ENCODE measurements at places on chromosomes 7 and 10.
A peak's percentile ranks its signal among the peaks of the same experiment; 100 is the strongest.

- DNase-seq: no peak
Measured at GRCh38 chr10:59817773-59818172, 64.5 kb upstream of the MRLN start.

- no peak for DNase-seq
Measured at GRCh38 chr10:132479024-132479602, 58.5 kb upstream of the INPP5A start.

DNA sequence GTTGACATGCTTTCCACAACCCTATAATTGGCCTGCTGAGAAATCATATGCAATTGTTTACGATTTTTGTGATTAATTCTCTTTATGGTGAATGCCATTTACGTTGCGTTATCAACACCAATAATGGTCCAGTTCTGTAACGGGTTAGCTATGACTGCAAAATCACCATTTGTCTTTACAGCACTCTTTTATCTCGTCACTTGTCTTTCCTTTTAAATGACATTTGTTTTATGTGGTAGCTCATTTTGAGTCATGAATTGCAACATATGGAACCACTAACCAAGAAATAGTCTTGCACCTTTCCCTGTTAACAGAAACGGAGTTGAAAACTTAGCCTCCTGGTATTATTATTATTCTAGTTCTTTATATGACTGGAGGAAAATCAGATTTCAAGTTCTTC, 3.1 kb upstream of the KIAA1217 start:
- no peak for DNase-seq

DNA sequence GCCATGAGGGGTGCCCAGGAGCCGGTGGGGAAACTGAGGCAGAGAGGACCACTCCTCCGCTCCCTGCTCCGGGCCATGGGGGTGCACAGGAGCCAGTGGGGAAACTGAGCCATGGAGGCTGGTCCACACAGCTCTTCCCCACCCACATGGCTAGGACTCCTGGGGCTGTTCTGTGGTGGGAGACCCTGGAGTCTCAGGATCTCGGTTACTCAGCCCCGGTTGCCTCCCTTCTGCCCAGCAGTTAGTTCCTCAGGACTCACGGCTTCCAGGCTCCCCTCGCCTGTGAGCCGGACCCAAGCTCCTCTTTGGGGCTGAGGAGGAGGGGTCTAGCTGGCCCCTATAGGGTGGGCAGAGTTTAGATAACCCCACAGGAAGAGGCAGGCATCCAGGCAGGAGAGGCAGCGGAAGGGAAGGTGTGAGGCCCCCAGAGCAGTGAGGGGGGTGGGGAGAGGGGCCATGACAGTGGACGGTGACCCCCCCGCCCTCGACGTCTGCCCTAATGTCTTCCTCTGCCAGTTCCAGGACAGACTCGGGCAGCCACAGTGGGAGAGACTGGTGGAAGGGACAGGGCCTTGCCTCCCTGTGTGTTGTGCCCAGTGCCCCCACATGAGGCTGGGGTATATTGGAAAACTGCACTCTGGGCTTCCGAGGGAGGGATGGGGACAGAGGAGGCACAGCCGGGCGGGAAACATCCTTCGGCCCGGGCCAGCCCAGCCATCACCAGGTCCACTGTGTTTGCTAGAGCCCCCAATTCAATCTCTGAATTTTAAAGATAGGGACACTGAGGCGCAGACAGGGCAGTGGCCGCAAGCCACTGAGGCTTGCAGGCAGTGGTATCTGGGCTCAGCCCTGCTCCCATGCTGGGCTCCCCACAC, 4.3 kb downstream of the ELFN1 start:
- DNase-seq: no peak

- DNase-seq: no peak
Measured at GRCh38 chr10:49300140-49300974, 1.4 kb downstream of the C10orf71 start.

DNA sequence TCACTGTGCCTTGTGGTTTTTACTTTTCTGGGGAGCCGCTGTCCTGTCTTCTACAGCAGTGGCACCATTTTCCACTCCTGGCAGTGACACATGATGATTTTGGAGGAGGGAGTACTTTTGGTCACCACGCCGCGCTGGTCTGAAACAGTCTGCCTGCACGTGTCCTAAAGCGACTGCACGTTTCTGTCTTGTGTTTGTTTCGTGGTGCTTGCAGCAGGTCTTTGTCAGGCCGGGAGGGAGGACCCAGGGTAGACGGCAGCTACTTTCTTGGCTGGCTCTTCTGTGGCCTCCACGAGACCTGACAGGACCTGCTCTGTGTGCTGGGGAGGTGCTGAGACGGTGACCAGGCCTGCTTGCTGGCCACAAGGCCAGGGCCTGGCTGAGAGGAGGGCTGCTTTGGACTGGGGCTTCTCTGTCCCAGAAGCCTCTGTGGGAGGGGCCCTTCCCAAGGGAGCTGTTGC, 82.0 kb downstream of the GLRX3 start:
- DNase-seq: no peak

GRCh38 chr10:103417601-103418000, 21.2 kb downstream of the PDCD11 start:
- DNase-seq: no peak

DNA sequence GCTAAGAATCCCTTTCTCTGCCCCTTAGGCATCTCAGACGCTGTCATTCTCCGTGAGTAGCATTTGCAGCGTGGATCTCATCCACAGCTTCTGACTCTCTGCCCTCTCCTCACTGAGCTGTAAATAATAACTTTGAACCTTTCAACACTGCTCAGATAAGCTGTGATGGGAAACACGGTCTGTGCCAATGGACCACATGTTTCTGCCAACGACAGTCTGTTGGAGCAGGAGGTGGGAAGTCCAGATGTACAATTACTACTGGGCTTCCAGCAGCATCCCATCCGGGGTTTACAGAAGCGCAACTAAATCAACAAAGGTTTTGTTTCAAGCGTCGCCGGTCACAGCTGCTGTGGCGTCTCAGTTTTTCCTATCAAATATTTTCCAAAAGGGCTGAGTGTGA, 1110.6 kb downstream of the TYW1 start:
- DNase-seq: no peak

GRCh38 chr10:61472090-61472674, 19.0 kb upstream of the TMEM26 start:
- no peak for DNase-seq

GRCh38 chr10:46079831-46080585, 33.9 kb upstream of the MSMB start:
- no peak for DNase-seq

DNA sequence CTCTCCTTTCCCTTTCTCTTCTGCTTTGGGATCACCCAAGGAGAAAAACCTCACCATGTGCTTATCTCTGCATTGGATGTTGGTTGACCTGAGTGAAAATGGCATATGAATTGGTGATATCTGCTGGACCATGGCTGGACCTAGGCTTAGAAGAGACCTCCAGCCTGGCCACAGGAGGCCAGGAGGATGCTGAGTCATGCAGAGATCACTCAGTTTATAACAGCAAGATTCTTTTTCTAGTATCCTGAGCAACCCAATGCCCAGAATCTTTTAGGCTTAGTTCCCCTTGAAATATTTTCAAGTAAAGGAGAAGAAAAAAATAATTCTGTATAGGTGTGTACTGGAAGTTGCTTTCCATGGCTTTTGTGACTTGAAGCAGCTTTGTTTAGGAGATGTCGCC, 236.3 kb downstream of the KLF6 start:
- no peak for DNase-seq

- peak; percentile 70 for DNase-seq
Measured at GRCh38 chr10:114499630-114500190, 95.4 kb upstream of the AFAP1L2 start.

- DNase-seq: no peak
Measured at GRCh38 chr10:126229686-126230085, 158.6 kb downstream of the ADAM12 start.

DNA sequence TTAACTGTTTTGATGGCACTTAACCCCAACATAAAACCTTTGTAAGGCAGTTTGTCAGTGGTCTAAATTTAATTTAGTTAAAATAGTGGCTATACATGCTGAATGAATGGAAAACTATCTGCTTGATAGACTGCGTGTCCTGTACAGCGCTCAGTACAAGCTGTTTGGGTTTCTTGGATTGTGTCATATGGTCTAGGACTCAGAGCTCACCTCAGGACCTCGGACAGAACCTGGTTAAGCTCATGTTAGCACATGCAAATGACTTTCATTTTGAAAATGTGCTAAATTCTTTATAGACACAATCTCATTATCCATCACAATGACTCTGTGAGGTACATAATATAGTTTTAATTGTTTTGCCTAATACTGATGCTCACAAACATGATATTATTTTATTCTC, 55.7 kb upstream of the RELN start:
- DNase-seq: no peak

DNA sequence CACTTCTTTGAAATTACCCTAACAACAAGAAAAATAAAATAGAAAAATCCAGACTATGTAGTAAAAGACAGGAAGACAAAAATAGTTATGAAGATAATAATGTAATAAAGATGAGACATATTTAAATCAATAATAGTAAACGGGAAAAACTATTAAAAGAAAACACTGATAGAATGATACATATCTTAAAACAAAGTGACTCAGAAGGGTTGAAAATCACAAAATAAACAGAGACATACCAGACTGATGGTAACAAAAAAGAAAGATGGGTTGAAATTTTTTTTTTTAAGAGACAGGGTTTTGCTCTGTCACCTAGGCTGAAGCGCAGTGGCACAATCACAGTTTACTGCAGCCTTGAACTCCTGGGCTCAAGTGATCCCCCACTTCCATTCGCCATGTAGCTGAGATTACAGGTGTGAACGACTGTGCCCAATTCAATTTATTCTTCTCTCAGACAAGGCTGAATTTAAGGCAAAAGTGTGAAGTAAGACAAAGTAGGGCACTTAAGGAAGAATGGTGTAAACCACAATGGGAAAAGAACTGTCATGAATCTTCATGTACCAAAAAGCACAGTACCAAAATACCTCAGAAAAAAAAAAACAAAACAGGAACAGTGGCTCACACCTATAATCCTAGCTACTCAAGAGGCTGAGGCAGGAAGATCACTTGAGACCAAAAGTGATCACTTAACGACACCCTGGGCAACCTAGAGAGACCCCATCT, 47.4 kb downstream of the LMBR1 start:
- no peak for DNase-seq

DNA sequence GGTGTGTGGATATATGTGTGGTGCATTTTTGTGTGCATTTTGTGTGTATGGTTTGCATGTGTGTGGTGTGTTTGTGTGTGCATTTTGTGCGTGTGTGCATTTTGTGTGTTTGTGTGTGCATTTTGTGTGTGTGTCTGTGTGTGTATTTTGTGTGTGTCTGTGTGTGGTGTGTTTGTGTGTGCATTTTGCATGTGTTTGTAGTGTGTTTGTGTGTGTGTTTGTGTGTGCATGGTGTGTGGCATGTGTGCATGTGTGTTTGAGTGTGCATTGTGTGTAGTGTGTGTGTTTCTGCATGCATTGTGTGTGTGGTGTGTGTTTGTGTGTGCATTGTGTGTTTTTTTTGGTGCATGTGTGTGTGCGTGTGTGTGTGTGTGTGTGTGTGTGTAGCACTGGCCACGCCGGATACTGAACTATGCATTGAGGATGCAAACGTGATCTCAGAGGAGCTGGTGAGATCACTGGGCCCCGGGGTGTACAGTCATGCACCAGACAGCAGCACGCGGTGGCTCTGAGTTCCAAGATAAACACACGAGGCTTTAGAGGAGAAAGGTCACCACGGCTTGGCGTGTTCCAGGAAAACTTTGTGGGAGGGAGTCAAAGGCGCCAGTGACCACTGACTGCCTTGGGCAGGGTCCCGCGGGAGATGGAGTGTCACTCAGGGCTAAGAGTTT, 106.6 kb upstream of the SHH start:
- no peak for DNase-seq

- DNase-seq: no peak
Measured at GRCh38 chr7:4612237-4612636, 69.9 kb upstream of the FOXK1 start.

DNA sequence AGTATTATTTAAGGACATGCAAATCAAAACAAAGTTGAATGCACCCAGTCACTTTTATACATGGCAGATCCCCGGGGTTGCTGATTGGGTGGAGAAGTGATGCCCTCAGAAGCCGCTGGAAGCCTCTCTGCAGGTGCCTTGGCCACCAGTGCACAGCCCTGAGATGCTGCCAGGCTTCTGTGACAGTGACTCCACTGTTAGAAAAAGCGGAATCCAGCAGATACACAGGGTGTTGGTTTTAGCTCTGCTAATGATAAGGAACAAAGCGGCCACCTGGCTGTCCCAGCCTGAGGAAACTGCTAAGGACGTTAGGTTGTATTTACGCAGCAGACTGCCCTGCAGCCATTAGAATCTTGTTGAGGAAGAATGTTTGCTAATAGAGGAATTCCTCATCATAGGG, 47.5 kb downstream of the JAKMIP3 start:
- no peak for DNase-seq

DNA sequence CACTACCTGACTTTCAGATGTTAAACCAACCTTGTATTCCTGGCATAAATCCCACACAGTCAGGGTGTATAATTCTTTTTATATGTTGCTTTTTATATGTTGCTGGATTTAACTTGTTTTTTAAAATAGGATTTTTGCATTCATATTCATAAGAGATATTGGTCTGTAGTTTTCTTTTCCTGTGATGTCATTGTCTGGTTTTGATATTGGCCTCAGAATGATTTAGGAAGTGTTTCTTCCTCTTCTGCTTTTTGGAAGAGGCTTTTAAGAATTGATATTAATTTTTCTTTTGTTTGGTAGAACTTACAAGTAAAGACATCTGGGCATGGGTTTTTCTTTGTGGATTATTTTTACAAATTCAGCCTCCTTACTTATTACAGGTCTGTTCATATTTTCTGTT, 93.1 kb downstream of the CARD11 start:
- no peak for DNase-seq

DNA sequence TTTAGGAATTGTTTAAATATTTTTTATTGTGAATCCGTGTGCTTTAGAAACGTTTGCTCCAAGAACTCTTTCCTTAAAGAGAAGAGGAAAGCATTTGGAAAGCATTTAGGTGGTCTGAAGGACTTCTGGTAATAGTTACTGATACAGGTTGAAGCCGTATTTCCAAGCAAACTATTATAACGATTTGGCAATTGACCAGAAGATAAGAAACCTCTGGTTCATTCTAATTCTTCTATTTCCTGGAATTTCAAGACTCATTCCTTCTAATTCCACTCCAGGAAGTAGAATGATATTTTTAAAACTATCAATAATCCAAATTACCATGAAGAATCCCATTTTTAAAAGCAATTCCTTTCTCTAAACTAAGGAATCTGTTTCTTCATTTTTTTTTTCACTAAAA, 158.9 kb upstream of the AGR3 start:
- no peak for DNase-seq

DNA sequence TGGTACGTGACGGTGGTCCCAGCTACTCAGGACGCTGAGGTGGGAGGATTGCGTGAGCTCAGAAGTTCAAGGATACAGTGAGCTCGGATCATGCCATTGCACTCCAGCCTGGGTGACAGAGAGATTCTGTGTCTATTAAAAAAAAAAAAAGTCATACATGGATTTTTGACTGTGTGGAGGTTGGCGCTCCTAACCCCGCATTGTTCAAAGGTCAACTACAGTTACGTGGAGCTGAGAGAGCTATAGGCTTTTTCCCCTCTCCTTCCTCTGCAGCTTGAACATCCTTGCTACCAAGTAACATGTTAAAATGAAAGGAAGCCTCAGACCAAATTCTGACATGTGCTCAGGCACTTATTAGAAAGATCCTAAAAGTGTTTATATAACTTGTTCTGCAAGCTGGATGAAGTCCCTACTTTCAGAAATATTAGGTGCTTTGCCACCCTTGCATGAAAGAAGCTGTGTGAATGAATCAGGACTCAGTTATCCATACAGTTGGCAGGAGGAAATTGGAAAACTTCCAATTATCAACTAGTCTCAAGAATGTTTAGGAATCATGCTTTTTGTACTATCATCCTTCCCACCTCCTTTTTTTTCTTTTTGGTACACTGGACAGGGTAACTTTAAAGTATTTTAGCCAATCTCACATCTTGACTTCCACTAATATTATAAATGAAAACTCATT, 12.5 kb upstream of the ST7 start:
- DNase-seq: no peak
